Ovary (tissue), 10 donors: ENCODE measurements at places on chromosomes 4 and X.

GRCh38 chrX:2495595-2495994 lies 5.2 kb downstream of the DHRSX start:
- H3K27me3 ChIP-seq: no peaks in the 10 kb centered on the region
- H3K4me3 ChIP-seq: no peak overlapping the region
- no peak overlapping the region for H3K27ac ChIP-seq
- peaks cover 5% of the 10 kb centered on the region for H3K4me1 ChIP-seq
- DNase-seq: no peak
- H3K36me3 ChIP-seq: no peaks in the 10 kb centered on the region

DNA sequence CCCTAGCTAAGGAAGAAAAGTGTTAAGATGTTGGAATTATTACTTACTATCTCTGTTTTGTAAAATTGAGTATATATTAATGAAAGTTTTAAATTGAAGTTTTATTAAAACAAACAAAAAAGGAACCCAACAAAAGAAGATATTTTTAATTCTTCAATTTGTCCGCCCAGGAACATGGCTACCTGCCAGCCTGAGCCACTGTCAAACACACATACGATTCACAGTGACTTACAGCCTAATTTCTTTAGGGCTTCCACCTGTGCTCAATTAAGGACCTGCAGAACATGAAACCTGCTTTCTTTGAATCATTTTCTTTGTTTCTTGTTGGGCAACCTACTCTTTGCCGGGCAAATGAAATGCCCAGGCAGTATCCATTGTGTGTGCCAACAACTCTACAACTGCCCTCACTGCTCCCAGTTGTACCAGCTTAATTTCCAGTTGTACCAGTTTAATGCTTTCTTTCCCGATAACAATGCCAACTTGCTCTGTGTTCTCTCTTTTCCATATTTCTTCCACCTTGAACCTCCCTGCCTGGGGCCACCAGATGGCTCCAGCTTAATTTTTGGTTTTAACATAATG lies 181.7 kb downstream of the GBA3 start:
- H3K4me1 ChIP-seq: no peaks in the 10 kb centered on the region
- H3K36me3 ChIP-seq: no peaks in the 10 kb centered on the region
- no peak overlapping the region for H3K27ac ChIP-seq
- no peaks in the 10 kb centered on the region for H3K27me3 ChIP-seq

- H3K27me3 ChIP-seq: no peaks in the 10 kb centered on the region
- H3K27ac ChIP-seq: no peak overlapping the region
- H3K4me3 ChIP-seq: no peak overlapping the region
- peaks cover 4% of the 10 kb centered on the region for H3K4me1 ChIP-seq
Observed at GRCh38 chr4:184514121-184514988, 40.0 kb upstream of the IRF2 start.

DNA sequence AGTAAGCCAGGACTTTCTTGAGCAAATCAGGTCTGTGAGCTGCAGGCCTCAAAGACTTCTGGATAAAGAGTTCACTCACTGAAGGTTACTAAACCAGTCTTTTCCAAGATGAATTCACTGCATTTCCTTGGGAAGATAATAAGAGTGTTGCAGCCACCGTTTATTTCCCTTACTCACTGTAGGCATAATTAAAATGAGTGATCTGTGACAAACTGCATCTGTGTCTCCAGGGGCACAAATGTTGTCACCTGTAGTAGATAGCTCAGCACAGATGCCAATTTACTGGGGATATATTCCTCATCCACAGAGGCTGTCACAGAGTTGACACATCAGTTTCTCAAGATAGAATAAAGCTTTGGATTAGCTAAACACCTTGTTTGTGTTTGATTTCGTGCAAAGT lies 580.2 kb downstream of the SPRY1 start:
- no peaks in the 10 kb centered on the region for H3K27me3 ChIP-seq
- H3K4me3 ChIP-seq: no peak overlapping the region
- peaks cover 2% of the 10 kb centered on the region for H3K4me1 ChIP-seq
- H3K36me3 ChIP-seq: no peaks in the 10 kb centered on the region

DNA sequence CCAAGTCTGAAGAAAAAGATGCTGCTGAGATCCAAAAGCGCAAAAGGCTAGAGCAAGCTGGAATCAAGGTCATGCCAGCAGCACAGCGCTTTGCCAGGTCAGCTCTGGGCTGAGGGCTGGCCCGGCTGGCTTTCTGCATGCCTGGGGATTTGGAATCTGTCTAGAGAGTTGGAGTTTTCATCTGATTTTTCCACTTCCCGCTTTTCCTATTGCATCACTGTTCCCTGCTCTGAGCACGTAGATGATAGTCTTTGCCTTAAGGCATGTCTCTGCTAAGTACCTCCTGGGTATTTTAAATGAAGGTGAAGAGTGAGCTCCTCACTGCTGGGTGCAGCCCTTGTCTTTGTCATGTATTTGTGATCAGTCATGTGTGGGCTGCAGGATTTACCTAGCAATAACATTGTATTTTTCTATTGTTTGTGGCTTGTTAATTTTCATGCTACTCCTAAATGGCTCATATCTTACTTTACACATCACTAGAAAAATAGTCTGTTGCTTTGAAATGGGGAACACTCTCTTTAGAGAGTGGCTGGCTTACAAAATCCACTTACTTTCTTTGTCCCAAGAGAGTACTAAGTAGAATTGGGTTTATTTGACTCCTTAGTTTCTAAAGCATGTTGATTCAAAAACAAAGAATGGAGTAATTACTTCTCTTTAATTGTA lies 82.8 kb downstream of the LIMCH1 start:
- no peaks in the 10 kb centered on the region for H3K4me1 ChIP-seq
- H3K4me3 ChIP-seq: no peak overlapping the region
- no peak for DNase-seq
- H3K27me3 ChIP-seq: no peaks in the 10 kb centered on the region
- no peaks in the 10 kb centered on the region for H3K36me3 ChIP-seq

DNA sequence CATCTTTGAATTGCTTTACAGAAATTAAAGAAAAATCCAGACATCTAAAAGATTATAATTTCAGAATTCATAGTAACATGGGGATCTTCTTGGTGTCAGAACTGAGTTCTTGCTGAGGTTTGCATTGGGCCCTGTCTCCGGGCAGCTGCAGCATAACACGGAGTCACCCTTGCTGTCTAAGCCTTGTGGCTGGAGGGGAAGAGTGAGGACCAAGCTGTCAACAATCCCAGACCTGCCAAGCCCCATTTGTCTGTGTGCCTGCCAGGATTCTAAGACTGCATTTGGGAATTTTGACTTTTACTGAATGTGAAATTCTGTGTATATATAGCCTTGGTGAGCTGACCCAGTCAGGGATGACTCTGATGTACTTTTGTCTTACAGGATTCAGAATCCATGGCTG lies 25.2 kb upstream of the NAP1L5 start:
- no peaks in the 10 kb centered on the region for H3K27me3 ChIP-seq
- no peaks in the 10 kb centered on the region for H3K36me3 ChIP-seq
- no peak overlapping the region for H3K4me3 ChIP-seq

DNA sequence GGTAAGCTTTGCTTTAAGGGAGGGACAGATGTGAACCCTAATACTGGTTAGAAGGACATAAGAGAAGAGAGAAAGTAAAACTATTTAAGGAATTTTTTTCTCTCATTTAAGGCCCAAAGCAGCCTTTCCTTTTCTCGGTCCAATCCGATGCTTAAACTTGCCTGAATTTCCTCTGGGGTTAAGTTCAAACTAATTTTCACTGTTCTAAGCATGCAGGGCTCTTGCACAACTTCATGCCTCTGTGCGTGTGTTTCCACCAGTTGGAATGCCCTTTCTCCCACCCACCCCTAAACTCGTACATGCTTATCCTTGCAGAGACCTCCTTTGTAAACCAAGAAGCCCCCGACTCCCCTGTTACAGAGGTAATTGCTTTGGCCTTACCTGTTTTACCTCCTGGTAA lies 204.7 kb downstream of the CBR4 start:
- H3K36me3 ChIP-seq: no peaks in the 10 kb centered on the region
- no peak overlapping the region for H3K27ac ChIP-seq
- no peak overlapping the region for H3K4me3 ChIP-seq
- H3K4me1 ChIP-seq: peaks cover 4% of the 10 kb centered on the region
- no peak for DNase-seq
- no peaks in the 10 kb centered on the region for H3K27me3 ChIP-seq

- DNase-seq: no peak
- H3K27me3 ChIP-seq: no peaks in the 10 kb centered on the region
- no peak overlapping the region for H3K4me3 ChIP-seq
- no peaks in the 10 kb centered on the region for H3K4me1 ChIP-seq
- no peaks in the 10 kb centered on the region for H3K36me3 ChIP-seq
Observed at GRCh38 chr4:166091912-166092510, 219.0 kb downstream of the TLL1 start.

DNA sequence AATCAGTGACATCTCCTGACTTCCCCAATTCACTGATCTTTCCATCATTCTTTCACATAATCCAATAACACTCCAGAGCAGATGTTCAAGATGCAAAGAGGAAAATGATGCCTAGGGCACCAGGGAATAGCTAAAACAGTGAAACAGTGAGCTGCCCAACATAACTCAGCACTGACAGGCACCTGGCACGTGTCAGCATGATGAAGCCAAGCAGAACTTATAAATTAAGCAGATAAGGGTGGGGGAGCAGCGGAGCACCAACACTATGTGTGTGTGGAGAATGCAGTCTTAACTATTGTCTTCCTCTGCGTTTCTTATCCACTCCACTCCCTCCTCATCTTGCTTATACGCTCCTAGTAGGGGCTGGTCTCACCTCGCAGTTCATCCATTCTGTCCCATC lies 89.4 kb downstream of the AMMECR1 start:
- DNase-seq: no peak
- no peak overlapping the region for H3K27ac ChIP-seq
- H3K36me3 ChIP-seq: no peaks in the 10 kb centered on the region
- no peak overlapping the region for H3K4me3 ChIP-seq
